ENCODE measurements at places on chromosomes 16 and 17.

DNA sequence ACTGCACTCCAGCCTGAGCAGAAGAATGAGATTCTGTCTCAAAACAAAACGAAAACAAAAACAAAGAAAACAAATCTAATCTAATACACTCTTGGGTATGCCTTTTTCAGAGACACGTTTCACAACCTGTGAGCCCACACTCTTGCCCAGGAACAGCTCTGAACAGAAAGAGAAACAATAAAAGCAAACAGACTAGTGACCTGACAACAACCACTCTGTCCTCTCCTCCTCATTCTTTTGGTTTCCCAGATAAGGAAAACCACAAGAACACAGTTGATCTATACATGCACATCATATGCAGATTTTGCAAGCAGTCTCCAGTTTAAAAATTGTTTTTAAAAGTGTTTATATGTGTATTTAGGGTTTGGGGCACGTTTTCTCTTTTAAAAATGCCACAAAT, 1.3 kb downstream of the MKS1 start:
- no peak for DNase-seq

DNA sequence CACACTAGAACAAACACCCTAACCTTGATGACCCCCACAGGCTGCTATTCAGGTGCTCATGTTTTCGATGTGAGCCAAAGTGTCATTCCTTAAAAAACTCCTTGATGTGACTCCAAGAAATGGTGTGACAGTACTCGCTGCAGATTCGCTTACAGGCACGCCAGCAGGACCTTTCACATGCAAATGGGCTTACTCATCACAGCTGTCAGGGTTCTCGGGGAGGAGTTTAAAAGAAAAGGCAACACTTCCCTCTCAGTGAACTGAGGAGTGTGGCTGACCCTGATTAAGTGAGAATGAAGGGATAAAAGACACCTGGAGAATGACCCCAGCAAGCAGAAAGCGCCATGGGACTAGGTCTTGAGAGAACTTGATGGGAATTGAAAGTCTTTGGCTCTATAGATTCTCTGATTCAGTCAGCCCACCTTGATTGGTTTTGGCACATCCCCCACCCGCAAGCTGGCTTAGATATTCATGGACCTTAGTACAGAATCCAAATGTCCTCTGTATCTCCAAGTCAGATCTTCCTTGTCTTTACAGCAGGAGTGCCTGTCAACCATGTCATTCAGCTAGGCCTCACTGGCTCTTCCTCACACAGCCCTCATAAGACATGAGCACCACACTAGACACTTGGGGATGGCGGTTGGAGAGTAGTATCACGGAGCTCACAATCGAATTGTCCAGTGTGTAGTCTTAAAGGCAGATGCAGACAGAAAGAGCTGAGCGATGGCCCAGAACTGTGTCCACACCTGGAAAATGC, 82.6 kb downstream of the HIC1 start:
- no peak for DNase-seq

GRCh38 chr17:50768346-50768761, 1.0 kb upstream of the ANKRD40CL start:
- DNase-seq = peak; percentile 98

GRCh38 chr16:31105677-31106213, 2.4 kb upstream of the BCKDK start:
- DNase-seq = peak; percentile 91

GRCh38 chr16:80612461-80613017, 71.7 kb downstream of the DYNLRB2 start:
- DNase-seq = no peak

GRCh38 chr16:56956756-56957155, 5.0 kb upstream of the CETP start:
- no peak for DNase-seq

- no peak for DNase-seq
Measured at GRCh38 chr17:41167561-41167960, 460 bp downstream of the KRTAP4-3 start.

DNA sequence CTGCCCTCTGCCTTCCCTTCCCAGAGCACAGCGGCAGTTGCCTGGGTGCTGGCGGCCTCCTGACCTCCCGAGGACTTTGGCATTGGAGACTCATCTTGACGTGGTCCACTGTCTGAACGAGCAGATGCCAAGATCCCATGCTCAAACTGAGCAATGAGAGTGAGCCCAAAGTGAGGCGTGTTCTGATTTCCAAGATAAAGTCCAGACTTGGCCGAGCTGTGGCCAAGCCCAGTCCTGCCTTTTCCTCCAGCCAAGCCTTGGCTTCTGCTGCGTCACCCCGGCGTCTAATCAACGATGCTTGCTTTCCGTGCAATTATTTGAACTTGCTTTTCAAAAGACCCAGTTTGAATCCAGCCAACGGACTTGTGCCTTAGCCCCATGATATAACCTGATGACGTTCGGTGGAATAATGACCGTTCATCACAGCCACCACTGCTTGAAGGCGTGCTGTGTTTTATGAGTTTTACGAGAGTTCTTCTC, 179.2 kb downstream of the IRF8 start:
- DNase-seq = no peak

DNA sequence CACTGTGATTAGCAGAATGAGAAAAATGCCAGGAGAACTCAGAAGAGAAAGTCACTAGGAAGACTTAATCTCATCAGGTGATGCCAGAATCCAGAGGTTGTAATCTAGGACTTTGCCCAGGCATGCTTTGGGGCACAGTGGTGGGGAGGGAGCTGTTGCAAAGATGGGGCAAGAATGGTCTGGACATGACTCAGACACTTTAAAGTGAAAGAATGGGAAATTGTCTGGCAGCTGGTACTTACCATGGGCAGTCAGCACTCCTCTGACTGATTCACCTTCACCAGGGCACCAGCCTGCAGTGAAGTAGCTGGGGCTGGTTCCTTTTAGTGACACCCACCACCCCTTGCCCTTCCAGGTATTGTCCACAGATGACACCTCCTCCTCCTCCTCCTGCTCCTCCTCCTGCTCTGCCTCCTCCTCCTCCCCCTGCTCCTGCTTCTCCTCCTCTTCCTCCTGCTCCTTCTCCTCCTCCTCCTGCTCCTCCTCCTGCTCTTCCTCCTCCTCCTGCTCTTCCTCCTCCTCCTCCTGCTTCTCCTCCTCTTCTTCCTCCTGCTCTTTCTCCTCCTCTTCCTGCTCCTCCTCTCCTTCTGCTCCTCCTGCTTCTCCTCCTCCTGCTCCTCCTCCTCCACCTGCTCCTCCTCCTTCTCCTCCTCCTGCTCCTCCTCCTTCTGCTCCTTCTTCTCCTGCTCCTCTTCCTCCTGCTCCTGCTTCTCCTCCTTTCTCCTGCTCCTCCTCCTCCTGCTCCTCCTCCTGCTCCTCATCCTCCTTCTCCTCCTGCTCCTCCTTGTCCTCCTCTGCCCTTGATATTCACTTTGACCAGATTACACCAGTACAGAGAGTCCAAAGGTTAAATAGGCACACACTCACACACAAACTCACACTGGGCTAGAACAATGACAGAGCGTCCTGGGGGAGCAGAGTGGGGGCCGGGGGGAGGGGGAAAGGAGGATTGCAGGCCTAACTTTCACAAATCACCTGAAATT, at the start of gene CHD9NB:
Gene CHD9NB, minus strand, starts transcription at position 379 of the 983 bp plus-strand sequence. CDS start 8,739 bp downstream, outside the sequence.
- DNase-seq = peak; percentile 80

Data from colonic mucosa (tissue), 4 donors.